ENCODE measurements at places on chromosomes 6 and 20.

GRCh38 chr20:48875914-48876240 is 45.6 kb upstream of the ARFGEF2 start:
- DNase-seq: no peak

- peak; percentile 52 for DNase-seq
Observed at GRCh38 chr6:7258231-7258763, 54.7 kb downstream of the SSR1 start.

DNA sequence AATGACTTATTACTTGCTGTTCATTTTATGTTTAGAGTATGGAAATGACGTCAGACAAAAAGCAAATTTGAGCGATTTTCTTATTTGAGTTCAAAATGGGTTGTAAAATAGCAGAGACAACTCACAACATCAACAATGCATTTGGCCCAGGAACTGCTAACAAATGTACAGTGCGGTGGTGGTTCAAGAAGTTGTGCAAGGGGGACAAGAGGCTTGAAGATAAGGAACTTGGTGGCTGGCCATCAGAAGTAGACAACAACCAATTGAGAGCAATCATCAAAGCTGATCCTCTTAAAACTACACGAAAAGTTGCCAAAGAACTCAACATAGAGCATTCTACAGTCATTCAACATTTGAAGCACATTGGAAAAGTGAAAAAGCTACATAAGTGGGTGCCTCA is 43.8 kb downstream of the REV3L start:
- no peak for DNase-seq

DNA sequence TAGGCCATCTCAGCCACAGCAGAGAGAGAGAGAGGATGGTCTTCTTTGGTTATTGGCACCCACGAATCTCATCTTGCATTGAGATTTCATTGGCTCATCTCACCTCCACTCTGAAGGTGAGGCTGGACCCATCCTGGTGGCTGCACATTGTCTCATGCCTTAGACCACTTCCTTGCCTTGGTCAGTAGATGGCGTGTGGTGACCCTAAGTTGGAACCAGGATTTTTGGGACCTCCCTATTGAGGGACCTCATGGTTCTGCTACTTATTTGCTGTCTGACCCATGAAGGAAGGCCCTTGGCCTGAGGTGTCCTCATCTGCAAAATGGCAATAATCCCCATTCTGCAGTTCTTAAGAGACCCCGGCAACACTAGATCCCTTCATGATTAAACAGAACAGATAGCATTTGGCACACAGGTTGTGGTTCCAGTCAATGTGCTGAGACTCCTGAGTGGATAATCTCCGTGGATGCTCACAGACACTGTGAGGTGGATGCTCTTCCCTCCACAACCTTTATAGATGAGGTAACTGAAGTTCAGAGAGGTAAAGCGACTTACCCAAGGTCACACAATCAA is 21.5 kb upstream of the AAR2 start:
- no peak for DNase-seq

GRCh38 chr20:43781215-43781614 is 54.4 kb upstream of the GTSF1L start:
- DNase-seq: no peak

DNA sequence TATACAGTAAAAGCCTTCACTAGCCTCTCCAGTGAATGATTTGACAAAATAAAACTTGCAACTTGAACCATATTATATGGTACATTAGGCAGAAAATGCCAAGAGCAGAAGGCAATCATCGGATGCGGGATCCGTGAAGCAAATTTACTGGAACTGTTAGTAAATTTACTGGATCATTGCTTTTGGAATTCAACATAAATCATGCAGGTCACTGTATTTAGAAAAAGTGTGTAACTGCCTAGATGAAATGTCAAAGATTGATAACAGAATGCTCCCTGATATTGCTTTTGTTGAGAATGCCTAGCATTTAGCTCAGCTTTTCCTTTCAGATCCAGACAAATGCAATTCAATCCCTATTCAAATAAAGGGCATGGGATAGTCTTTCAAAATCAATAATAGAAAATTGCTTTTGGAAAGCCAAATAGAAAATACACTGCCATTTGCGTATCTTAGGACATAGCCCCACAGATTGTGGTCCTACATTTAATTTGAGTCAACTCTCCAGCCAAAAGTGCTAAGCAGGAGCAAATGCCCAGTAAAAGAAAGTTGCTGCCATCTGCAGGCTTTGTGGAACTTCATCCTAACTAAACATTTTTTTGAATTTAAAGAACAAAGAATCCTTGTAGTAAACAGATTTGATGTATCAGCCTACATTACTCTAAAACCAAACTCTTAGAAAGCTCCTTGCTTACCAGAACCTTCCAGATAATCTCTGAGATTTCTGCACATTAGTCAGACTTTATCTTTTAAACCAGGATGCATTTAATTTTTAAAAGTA is 109.5 kb upstream of the HSF2 start:
- no peak for DNase-seq

DNA sequence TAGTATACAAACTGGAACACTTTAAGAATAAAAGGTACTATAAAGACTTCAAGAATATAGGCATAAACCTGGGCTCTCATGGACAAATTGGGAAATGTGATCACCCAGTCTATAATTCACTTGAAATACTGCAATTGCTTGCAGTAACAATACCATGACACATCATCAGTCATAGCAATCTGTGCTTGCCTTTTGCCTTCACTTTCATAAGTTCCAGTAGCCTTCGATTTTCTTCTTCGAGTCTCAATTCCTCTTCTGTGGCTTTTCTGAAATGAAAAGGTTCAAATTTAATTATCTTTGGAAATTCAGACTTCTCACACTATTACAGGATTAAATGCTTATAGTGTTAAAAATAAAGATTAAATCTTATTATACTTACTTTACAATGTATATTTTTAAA is 96.3 kb upstream of the ZBTB24 start:
- DNase-seq: no peak

DNA sequence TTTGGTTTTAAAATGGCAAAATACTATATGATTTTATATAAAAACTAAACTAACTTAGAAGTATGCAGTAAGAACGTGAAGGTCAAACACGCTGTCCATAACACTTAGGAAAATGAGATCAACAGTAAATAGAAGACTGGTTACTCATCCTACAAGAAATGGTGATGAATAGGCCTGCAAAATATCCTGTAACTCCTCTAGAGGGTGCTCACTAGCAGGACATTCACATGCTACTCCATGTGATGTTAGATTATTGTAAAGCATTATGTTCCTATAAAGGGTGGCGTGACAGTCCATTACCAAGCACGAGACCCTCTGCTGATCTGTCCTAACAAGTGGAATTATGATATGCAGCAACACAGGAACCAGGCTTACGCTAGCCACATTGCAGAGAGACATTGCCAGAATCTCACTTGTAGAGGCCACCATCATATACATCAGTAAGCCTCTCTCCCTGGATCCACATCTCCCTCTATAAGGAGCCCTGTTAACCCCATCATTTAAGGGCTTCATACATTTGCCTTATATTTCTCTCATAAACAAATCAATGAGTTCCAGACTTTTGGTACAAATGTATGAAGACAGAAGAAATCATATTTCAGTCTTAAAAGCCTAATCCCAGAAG is 18.0 kb upstream of the DEFB129 start:
- DNase-seq: no peak

DNA sequence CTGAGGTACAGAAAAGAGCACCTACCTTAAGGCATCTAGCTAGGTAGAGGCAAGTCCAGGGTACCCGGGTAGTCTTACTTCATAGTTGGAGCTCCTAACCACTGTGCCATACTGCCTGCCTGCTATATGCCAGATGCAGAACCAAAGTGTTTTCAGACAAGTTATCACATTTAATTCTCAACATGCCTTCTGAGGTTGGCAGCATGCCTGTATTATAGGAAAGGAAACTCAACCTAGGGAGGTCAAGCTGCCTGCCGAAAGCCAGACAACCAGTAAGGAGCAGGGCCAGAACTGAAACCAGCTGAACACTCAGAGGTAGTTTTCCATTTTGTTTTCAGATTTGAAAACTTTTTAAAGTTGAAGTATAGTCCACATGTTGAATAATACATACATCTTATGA is 5.4 kb downstream of the CTNNBL1 start:
- DNase-seq: peak; percentile 19

GRCh38 chr20:58018590-58018989 is 209.9 kb downstream of the ANKRD60 start:
- no peak for DNase-seq

GRCh38 chr6:166470029-166470862 is 87.5 kb upstream of the MPC1 start:
- DNase-seq: no peak

GRCh38 chr6:66153247-66153646 is 446.2 kb upstream of the EYS start:
- DNase-seq: no peak

DNA sequence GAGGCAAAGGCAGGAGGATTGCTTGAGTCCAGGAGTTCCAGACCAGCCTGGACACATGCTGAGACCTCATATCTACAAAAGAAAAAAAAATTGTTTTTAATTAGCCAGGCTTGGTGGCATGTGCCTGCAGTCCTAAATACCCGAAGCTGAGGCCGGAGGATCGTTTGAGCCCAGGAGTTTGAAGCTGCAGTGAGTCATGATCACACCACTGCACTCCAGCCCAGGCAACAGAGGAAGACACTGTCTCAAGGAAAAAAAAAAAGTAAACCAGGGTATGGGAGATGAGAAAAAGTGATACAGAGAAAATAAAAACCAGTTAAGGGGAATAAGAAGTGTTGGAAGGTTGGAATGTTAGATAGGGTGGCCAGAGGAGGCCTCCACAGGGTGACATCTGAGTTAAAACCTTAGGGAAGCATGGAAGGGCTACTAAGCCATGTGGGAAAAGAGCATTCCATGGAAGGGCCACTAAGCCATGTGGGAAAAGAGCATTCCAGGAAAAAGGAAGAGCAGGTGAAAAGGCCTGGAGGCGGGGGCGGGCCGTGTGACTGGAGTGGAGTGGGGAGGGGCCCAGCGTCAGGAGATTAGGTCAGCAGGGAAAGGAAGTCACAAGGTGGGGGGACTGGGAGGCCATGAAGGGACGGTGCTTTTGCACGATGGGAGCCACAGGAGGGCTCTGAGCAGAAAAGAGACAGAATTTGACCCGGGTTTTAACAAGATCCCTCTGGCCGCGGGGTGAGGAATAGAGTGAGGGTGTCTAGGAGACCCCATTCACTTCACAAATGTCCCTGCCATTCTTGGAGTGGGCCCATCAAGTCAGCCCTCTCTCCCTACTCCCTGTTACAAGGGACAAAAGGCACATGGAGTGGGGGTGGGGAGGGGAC is 18.3 kb downstream of the CPNE5 start:
- peak; percentile 41 for DNase-seq

DNA sequence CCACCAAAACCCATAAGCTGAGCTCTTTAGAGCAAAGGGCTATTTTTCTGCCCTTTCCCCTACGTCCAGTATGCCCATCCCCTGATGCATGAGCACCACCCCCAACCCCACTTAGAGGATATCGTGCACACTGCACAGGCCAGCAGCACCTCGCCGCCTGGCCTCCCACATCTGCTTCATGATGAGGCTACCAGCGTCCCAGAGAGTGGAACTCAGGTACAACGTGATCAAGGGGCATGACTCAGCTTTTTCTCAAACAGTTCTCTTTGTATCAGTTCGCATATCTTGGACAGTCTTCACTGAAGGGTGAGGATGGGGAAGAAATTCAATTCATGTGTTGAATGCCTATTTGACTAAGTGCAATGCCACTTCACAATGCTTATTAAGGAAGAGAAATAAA is 81.9 kb upstream of the QKI start:
- DNase-seq: no peak

DNA sequence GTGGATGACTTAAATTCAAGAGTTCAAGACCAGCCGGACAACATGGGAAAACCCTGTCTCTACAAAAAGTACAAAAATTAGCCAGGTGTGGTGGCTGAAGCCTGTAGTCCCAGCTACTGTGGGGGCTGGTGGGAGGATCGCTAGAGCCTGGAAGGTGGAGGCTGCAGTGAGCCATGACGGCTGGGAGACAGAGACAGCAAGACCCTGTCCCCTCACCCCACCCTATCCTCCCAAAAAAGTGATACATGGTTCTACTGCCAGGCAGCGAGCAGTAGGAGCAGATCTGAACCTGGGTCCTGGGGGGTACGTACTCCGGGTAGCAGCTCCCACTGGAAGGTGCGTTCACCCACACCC is 2.2 kb downstream of the PSMA7 start:
- DNase-seq: no peak

DNA sequence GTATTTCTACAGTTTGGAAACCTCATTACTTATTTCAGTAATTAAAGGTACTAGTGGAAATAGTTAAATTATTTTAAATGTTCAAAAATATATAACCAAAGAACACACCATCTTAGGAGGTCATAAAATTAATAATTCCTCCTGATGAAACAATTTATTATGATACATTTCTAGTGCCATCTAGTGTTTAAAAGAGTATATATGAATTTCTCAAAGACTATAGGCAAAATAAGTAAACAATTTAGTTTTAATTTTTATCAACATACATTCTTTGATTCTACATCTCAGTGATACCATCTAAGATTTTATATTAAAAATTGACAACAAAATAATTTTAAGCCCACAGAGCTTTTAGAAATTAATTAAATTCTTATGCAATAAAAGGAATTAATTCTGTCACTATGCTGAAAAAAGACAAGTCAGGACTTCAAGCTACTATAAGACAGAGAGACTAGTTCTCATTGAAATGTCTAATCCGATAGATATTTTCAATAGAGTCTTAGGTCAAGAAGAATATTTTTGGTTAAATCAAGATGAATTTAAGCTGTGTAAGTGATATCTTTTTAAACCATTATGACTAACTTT is 107.8 kb upstream of the RNF217 start:
- no peak for DNase-seq

GRCh38 chr6:160750276-160750689 is 48.2 kb downstream of the PLG start:
- no peak for DNase-seq

DNA sequence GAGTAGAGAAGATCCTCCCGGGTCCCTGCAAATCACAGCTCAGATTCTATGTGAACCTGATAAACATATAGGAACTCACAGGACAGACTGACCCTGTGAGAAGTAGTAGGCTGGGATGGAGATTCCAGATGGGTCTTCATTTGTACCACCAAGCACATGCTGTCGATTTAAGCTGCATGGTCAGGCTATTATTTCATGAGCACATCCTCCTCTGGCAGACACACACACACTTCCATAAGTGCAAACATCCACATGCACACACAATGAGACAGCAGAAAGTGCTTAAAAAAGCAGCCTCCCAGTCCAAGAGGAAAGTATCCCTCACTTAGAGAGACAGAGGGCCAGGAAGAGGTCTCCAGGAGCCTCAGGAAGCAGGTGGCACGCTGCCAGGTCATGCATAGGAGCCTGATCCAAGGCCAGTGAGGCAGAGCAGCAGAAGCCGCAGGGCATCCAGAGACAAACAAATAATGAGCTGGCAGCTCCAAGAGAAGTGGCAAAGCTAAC is 131.8 kb downstream of the UNC5CL start:
- DNase-seq: peak; percentile 74

All from right cardiac atrium (tissue), 5 donors.